ENCODE measurements at places on chromosomes 12 and 14.

GRCh38 chr14:102629011-102629444, 36.6 kb downstream of the RCOR1 start:
- no peak for DNase-seq
- no peaks in the 10 kb centered on the region for H3K27me3 ChIP-seq
- H3K4me1 ChIP-seq, result peaks cover 47% of the 10 kb centered on the region
- H3K27ac ChIP-seq, result peak overlapping the region; percentile 47

- no peaks in the 10 kb centered on the region for H3K27me3 ChIP-seq
- no peak overlapping the region for H3K4me3 ChIP-seq
- H3K36me3 ChIP-seq, result no peaks in the 10 kb centered on the region
- H3K4me1 ChIP-seq, result no peaks in the 10 kb centered on the region
- no peak for DNase-seq
These were observed 10.7 kb upstream of the PPFIBP1 start for GRCh38 chr12:27513155-27513824.

GRCh38 chr12:19692566-19692965, 253.3 kb downstream of the AEBP2 start:
- H3K27me3 ChIP-seq, result no peaks in the 10 kb centered on the region
- H3K27ac ChIP-seq, result no peak overlapping the region
- H3K36me3 ChIP-seq, result no peaks in the 10 kb centered on the region
- peaks cover 12% of the 10 kb centered on the region for H3K4me1 ChIP-seq
- no peak overlapping the region for H3K4me3 ChIP-seq
- no peak for DNase-seq

DNA sequence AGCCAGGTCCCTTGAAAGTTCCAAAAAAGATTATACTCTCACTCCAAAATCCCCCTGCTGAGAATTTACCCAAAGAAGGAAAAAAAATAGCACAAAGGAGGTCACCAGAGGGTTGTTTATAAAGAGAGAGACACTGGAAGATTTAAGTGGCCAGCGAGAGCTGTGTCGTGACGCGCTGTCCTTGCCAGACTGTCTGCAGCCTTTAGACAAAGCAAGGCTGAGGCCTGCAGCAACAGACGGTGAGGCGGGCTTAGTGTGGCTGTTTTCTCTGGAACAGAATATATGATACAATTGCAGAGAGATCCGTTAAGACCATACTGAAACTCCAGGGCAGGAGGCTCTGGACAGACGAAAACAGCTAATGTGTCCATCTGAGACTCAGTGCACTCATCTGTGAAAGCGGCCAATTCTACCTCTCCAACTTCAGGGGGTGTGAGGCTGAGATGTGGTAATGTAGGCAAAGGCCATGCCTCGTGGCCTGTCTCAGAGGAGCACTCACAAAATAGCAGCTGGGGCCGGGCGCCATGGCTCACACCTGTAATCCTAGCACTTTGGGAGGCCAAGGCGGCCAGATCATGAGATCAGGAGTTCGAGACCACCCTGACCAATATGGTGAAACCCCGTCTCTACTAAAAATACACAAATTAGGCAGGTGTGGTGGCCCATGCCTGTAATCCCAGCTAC, 36.2 kb downstream of the ANAPC7 start:
- no peak overlapping the region for H3K4me3 ChIP-seq
- H3K27me3 ChIP-seq, result no peaks in the 10 kb centered on the region
- DNase-seq, result no peak
- peaks cover 55% of the 10 kb centered on the region for H3K4me1 ChIP-seq

- H3K4me3 ChIP-seq, result no peak overlapping the region
- H3K36me3 ChIP-seq, result no peaks in the 10 kb centered on the region
- DNase-seq, result no peak
- H3K27ac ChIP-seq, result no peak overlapping the region
- peaks cover 59% of the 10 kb centered on the region for H3K27me3 ChIP-seq
These were observed 1.9 kb upstream of the PRMT8 start for GRCh38 chr12:3489057-3489456.

DNA sequence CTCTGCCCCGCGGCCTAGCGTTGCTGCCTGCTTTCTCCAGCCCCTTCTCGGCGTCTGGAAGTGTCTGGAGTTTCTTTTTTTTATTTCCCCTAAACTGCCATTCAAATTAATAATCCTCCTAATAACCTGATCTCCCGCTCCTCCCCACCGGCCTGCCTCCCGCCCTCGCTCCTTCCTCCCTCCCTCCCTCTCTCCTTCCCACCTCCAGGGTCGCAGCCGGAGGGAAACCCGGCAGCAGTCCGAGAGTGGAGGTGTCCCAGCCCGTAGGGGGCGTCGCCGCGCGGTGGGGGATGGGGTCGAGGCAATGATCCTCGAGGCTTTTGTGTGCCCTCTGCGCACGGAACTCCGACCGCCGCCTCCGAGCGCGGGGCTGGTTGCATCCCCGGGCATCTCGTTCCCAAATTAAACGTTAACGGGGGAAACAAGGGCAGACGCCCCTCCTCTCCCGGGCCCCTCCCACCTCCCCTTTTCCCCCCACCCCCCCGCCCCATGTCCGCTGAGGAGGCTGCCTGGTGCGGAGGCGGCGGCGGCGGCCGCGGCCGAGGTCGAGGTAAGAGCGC, 1.0 kb upstream of the SOCS2 start:
- peak; percentile 90 for DNase-seq
- peaks cover 4% of the 10 kb centered on the region for H3K27me3 ChIP-seq
- H3K27ac ChIP-seq, result peak overlapping the region; percentile 71
- H3K4me3 ChIP-seq, result peak overlapping the region; percentile 70
